Left ventricle myocardium superior (tissue), 1 donor: ENCODE measurements at places on chromosomes 3 and 15.
A peak's percentile ranks its signal among the peaks of the same experiment; 100 is the strongest.

GRCh38 chr15:59751552-59752413 is 62.7 kb upstream of the BNIP2 start:
- DNase-seq: no peak

DNA sequence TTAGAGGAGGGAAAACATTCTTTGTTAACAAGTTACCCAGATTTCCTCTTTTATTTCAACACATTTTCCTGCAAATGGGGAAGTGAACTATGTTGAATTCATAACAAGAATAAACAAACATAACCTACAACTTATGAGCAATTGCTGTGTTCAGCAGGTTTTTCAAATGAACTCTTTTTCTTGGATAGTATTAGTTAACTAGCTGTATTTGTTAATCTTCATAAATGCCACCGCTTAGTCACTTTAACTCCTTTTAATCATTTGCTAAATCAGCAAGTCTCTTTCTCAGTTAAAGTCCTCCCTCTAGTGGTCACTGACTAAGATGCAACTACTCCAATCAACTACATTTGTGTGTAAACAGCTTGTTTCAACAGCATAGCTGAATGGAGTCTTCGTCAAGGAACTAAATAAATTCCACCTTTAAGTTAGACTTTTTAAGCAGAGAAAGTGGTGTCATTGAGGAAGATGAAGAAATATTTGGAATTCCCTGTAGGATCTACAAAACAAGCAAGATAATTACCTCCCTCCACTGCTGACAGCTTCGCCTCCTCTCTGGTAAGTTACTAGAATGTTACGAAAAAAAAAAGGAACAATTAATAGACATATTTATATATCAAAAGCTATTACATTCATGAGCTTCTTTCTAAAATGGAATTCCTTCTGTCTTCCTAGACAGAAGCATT is 1122.0 kb downstream of the ROBO1 start:
- DNase-seq: no peak

- DNase-seq: no peak
These were observed 57.1 kb upstream of the WNT5A start for GRCh38 chr3:55544219-55544618.

- DNase-seq: peak; percentile 9
These were observed 196.8 kb downstream of the XXYLT1 start for GRCh38 chr3:195073866-195074860.

DNA sequence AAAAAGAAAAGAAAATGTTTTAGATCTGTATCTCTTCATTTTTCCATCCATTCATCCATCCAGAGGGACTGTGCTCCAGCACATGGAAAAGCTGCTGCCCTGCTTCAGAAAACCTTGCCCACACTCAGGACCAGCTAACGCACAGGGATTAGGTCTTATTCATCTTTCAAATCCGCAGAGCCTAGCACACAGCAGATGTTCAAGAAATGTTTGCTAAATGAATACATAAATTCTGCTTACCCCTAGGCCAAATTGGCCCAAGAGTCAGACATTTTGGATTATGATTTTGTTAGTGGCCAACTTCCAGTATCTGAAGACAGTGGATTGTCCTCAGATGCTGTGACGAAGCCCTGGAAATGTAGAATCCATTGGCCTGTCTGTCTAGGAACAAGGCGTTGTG is 71.4 kb downstream of the GHSR start:
- no peak for DNase-seq
